IMR-90 (cell line): ENCODE measurements at places on chromosomes 11 and 22. TPM values are rescaled to one million over a fixed set of nuclear protein-coding genes. Genes with fewer than 3 reads are reported as not detected.

Gene PNPLA5
- 0.18 TPM in 1 of 2 replicates, not detected in the other for total RNA-seq

- DNase-seq = no peak
Observed at GRCh38 chr11:13277768-13278608, at the start of gene BMAL1. Gene BMAL1, plus strand, starts transcription at chr11:13277790. Its CDS starts 76,519 bp downstream, at chr11:13354309.

GRCh38 chr11:8739309-8739793 is 56.8 kb downstream of the RPL27A start:
- no peak for DNase-seq

- DNase-seq = peak; percentile 70
Observed at GRCh38 chr11:121688055-121688491, 235.3 kb upstream of the SORL1-AS1 start.

Gene OR8D1
- total RNA-seq = not detected in 2 replicates

Gene LRRC56
- total RNA-seq = 0.28 and 0.36 TPM in 2 replicates

DNA sequence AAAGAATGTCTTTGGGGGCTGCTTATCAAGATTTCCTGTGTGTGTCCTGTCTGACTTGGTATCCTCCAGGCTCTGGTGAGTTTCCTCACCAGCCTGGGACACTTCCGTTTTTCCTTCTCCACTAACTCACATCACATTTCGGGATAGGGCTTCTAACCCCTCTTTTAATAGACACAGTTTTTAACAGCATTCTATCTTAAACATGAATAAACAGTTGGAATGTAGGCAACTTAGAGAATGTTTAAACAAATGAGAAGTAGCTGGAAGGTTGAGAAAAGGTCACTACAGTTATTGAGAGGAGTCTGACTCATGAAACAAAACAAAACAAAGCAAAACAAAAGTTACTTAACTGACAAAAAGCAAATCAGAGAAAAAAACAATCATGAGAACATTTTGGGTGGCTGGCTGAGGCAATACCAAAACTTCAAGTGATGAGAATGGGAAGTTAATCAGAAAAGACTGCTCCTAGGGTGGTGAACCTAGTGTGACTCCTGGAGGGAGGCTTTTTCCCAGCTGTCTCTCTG is 64.7 kb upstream of the CTSC start:
- peak; percentile 90 for DNase-seq

DNA sequence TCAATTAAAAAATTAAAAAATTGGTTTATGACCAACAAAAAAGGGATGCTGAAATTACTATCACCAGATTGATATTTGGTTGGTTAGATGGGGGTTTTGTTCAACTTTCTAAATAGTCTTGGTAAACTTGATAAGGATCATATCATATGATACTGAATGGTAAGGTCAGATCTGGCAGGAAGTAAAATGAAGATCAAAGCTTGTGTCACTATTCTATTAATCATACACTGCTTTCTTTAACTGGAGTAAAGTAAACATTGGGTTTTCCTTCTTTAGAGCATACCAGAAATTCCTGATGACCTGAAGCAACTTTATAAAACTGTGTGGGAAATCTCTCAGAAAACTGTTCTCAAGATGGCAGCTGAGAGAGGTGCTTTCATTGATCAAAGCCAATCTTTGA is 40.2 kb downstream of the RRM1 start:
- peak; percentile 64 for DNase-seq

- no peak for DNase-seq
Observed at GRCh38 chr22:37525746-37526350, 6.6 kb upstream of the CARD10 start.

Gene JAM3
- 71.5 and 102 TPM in 2 replicates for total RNA-seq

DNA sequence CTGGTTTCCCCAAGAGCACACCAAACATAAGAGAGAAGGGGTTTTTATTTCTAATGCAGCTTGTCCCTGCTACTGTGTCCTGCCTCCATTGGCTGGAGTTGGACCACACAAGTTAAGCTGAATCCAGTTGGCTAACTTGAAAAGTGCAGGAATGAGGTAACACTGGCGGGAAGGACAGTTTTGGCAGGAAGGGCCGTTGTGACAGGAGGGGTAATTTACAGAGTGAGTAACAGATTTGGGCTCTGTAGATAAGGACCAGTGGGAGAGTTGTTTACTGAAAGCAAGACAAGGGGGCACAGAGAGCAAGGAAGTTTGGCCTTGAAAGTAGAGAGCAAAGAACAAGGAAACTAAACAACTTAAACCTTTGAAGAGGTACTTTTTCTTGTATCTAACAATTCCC is 1623.3 kb upstream of the RAG2 start:
- DNase-seq = no peak

Gene EWSR1
- 414 and 518 TPM in 2 replicates for total RNA-seq

GRCh38 chr22:45268958-45269844 is 15.5 kb upstream of the UPK3A start:
- peak; percentile 53 for DNase-seq

GRCh38 chr22:23533328-23533762 is 46.7 kb downstream of the IGLL1 start:
- DNase-seq = peak; percentile 10

DNA sequence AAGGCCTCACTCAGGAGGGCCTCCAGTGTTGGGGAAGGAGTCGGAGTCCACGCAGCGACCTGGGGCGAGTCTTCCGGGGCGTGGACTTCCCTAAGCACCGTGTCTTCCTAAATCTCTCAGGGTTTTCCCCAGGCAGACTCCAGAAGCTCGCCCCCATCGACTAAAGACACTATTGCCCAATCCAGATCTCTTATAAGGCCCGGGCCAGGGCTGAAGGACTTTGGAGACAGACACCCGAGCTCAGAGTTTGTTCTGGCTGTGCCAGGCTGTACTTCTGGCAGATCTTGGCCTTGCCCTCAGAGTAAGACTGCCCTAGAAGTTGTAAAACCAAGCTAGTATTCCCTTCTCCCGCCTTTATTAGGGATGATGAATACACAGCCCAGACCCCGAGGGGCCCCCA is 191.4 kb downstream of the BUD13 start:
- DNase-seq = no peak

GRCh38 chr22:29078036-29078868 is 5.4 kb downstream of the KREMEN1 start:
- no peak for DNase-seq

DNA sequence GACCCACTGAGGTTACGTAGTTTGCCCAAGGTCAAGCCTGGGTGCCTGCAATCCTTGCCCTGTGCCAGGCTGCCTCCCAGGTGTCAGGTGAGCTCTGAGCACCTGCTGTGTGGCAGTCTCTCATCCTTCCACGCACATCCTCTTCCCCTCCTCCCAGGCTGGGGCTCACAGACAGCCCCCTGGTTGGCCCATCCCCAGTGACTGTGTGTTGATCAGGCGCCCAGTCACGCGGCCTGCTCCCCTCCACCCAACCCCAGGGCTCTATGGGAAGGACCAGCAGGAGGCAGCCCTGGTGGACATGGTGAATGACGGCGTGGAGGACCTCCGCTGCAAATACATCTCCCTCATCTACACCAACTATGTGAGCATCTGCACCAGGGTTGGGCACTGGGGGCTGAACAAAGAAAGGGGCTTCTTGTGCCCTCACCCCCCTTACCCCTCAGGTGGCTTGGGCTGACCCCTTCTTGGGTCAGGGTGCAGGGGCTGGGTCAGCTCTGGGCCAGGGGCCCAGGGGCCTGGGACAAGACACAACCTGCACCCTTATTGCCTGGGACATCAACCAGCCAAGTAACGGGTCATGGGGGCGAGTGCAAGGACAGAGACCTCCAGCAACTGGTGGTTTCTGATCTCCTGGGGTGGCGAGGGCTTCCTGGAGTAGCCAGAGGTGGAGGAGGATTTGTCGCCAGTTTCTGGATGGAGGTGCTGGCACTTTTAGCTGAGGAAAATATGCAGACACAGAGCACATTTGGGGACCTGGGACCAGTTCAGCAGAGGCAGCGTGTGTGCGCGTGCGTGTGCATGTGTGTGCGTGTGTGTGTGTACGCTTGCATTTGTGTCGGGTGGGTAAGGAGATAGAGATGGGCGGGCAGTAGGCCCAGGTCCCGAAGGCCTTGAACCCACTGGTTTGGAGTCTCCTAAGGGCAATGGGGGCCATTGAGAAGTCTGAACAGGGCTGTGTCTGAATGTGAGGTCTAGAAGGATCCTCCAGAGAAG is 1.6 kb downstream of the GSTP1 start:
- DNase-seq = no peak

DNA sequence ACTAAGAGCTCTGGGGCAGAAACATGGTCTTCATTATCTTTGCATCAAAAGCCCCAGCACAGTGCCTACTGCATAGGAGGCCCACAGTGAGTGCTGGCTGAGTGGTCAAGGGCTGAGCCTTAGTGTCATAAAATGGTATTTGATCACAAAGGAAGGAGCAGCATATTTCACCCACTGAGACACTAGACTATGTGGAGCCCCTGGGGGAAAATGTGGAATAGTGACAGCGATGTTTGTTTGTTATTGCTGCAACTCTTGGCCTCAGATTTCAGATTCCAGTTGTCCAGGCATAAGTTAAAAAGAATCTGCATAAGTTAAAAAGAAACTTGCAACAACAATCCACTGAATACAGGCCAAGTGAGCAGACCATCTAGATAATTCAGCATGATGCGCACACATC is 7.0 kb downstream of the KIRREL3 start:
- DNase-seq = peak; percentile 54

DNA sequence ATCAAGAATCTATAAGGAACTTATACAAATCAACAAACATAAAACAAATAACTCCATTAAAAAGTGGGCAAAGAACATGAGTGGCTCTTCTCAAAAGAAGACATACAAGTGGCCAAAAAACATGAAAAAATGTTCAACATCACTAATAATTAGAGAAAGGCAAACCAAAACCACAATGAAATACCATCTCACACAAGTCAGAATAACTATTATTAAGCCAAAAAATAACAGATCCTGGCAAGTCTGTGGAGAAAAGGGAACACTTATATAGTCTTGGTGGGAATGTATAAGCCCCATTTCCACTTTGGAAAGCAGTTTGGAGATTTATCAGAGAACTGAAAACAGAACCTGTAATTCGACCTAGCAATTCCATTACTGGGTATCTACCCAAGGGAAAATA is 921.0 kb downstream of the KCNA4 start:
- DNase-seq = no peak

Gene SPDYC
- total RNA-seq = not detected in 2 replicates

Gene L3MBTL2
- 20.8 and 25.1 TPM in 2 replicates for total RNA-seq

DNA sequence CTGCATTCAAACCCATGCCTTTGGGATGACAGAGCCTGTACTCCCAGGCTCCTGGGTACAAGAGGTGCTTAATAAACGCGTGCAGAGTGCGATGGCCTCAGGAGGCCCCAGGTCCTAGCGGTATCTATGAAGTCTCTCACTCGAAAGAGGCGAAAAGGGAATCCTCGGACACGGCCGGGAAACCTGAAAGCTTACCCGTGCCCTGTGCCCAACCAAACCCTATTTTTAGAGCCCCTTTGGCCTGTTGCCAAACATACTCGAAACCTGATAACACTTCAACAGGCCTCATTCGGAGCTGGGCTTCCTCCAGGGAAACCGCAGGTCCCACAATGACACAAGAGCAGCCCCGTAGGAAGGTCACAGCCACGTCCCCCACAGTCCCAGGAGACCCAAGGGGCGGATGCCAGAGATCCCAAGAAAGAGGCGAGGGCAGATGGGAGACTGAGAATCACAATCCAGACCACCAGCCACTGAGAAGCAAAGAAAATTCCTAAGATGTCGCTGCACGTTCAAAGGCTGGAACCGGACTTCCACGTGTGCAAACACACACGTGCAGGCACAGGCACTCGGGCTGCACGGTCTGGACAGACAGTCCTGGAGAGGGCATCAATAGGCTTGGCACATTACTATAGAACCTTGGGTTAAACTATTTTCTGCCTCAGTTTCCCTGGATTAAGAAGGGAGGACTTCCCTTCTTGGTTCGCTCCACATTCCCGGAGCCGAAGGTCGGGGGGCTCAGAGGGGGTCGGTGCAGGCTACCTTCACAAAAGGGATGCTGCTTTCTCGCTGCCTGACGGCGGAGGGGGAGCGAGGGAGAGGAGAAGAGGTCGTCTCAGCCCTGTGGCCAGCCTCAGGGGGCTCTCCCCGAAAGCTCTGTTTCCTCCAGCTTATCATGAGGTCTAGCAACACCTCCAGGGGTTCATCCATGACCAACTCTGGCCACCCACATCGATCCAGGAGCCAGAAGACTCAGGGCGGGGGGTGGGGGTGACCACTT is 8.2 kb downstream of the PDGFB start:
- no peak for DNase-seq

Gene MCHR1
- 1.4 and 1.7 TPM in 2 replicates for total RNA-seq

GRCh38 chr11:80862011-80862410 is 1421.2 kb upstream of the TENM4 start:
- DNase-seq = no peak

- no peak for DNase-seq
Observed at GRCh38 chr22:47406180-47406834, 643.9 kb downstream of the TBC1D22A start.

DNA sequence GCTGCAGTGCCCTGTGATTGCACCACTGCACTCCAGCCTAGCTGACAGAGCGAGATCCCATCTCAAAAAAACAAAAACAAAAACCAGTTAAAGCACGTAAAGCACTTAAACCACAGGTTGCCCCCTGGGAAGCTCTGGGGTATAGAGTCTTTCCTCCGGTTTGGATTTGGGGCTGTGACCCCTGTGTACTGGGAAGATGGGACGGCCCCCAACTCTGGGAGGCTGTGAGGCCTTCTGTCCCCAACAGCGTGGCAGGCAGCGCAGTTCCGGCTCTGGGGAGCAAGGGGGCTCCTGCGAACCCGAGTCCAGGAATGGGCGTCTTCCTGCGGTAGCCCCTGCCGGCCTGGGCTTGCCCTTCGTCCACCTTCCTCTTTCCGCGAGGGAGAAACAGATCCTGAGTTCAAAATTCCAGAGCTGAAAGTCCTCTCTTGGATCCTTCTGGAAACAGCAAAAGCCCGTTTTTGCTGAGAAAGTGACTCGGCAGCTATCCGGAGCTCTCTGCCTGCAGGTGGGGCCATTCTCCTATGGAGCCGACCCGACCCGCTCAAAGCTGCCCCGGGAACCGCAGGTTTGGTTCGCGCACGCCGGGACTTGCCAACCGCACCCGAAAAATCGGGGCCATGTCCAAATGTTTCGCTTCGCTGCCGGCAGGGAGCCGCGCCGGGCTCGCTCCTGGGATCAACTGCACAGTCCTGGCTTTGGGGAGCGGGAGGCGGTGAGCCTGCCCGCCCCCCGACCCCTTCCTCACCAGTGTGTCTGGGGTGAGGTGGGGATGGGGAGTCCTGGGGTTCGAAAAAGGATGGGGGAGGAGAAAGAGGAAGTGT is 36.3 kb upstream of the POLA2 start:
- peak; percentile 52 for DNase-seq

DNA sequence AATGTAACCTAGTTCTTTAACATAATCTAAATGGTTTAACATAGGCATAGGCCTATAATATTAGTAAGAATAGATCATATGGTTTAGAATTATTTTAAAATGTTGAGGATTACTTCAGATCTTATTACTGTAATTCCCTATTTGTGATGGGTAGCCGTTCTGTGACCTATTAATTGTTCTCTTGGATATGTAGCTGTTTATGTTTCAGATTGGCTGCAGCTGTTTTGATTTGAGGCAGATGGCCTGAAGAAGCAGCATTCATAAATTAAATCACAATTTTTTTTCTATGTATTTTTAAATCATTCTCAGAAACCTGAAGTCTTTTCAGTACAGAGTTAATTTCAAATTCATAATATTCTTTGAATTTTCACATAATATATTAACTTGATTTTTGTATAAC is 104.5 kb downstream of the PDE3B start:
- no peak for DNase-seq
